ENCODE measurements at places on chromosomes 16 and 17.

- DNase-seq: no peak
Measured at GRCh38 chr17:47239967-47240651, 13.5 kb upstream of the ITGB3 start.

GRCh38 chr17:5921512-5922282 is 148.5 kb upstream of the WSCD1 start:
- DNase-seq: no peak

DNA sequence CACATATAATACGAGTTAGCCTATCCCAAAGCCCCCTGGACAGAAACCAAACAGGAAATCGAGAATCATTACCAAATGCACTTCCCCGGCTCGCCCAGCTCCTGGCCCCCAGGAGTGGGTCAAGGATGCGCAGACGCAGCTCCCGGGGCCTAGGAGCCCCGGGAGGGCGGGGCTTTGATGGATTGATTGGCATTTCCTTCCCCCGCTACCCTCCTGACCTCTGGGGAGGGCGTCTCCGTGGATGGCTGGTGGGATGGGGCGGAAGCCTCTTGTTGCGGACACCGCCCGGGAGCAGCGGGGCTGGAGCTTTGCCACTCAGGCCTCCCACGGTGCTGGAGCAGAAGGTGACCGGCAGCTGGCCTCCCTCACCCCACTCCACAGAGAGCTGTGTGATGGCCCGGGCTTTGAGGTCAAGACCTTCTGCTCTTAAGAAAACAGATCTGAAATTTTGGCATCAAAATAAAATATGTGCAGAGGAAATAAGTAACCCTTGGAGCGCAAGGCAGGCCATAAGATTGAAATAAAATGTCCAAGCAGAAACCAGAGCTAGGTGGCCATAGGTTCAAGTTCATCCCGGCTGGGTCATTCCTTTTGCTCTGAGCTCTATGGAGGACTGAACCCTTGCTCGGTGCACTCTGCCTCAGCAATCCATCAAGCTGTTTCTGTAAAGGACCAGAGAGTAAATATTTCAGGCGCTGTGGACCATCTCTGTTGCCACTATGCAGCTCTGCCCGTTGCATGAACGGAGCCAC is 262.3 kb downstream of the SOX9 start:
- DNase-seq: no peak

GRCh38 chr16:57845115-57845514 is 42.8 kb upstream of the KIFC3 start:
- DNase-seq: no peak

DNA sequence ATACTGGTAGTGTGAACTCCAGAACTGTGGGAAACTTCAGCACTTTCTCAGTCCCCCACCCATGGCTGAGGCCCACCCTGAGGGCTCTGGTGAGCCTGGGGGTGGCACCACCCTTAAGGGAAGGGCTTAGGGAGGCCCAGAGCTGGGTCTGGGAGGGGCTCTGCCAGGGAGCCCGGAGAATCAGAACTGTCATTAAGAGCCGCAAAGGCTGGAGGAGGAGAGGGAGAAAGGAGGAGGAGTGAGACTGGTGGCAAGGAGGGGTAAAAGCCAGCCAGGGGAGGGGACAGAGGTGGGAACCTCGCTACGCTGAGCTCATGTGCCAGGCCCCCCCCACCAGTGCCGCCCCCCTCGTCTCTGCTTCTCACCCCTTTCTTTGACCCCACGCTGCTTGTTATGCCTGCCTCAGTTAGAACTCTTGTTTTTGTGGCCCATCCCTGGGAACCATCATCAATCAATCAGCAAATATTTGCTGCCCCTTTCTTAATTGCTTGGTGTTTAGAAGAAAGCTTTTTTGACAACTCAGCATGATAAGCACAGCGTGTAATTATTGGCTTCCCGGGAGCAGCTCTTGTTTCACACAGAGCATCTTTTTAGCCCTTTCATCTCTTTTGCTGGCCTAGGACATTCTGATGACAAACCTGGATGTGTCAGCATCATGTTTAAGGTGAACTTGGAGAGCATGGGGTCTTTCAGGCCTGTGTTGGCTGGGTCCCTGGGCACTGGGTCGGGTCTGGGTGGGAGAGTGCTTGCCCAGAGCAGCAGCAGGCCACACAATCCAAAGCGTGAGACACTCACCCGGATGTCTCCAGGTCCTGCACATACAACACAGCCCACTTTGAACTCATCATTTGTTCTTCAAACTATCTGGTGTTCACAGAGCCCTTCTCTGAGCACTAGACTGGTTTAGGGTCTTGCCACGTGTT is 77.7 kb downstream of the NETO2 start:
- DNase-seq: no peak
